ENCODE measurements at places on chromosomes 3 and 15.

DNA sequence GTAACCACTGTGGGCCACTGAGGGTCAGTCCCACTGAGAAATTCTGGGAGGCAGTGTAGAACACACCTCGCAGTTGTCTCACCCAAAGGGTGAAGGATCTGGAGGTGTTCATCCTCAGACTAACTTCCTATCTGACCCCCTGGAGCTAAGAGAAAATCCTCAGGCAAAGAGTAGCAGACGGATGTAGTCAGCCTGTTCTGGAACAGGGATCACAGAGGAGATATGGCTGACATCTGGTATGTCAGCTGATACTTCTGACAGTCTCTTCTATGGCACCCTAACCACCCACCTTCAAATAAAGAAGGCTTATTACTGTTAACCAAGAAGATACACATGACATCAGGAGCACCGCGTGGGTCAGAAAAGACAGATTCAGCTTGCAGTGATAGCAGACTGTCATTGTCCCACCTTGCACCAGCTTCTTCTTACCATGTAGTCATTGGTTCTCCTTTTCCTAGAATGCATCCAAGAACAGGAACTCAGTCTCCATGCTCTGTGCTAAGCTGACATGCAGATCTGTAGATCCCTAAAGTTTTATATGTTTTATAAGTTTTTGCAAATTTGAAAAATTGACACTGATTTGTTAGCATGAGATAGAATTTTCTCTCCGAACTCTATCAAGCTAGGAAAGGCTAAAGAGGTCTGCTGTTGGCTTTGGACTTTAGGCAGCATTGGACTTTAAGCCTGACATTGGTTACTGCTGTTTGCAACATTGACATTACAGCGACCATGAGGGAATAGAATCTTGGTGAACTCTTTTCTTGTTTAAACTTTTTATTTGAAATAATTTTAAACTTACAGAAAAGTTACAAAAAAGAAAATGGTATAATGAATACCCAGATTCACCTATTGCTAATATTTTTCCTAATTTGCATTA lies 60.4 kb downstream of the KBTBD12 start:
- no peak for DNase-seq

DNA sequence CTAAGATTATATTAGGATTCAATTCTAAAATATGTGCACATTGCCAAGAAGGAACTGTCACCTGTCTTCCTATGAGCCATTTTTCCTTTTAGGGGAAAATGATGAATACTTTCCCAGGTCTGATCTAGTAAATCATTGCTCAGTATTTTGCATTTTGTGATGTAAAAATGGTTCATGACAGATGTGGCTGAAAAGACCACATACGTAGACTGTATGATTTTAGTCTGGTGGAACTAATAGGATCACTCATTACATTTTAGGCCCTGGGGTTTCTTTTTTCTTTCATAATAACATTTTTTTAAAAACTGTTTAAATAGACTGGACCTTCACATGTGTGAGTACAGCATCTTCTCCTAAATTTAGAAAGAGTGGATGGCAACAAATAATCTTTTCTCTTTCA lies 201.7 kb upstream of the MLF1 start:
- DNase-seq = no peak

DNA sequence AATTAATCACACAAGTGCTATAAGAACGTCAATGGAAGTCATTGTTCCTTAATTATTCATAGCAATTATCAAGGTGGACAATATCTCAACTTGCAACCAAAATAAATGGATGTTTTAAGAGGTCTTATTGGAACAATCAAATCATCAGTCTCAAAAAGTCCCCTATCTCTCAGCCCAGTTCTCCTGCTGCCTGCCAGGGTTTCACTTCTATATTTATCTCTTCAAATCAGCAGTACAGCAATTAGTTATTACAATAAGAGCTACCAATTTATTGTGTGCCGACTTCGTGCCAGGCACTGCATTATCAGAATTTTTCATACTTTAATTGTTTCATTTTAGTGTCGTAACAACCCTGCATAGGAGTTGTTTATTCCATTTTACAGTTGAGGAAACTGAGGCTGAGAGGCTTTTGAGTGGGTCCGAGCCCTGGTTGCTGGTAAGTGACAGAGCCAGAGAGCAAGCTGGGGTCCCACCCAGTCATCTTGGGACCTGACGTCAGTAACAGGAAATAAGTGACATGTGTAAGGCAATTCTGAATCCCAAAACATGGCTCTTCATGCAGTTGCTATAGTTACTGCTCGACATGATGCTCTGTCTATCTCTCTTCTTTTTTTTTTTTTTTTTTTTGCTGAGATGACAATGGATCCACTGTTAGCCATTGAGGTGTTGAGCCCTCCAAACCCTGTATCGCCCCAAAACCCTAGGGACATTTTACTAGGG lies 8.8 kb upstream of the KCTD6 start:
- DNase-seq = no peak

DNA sequence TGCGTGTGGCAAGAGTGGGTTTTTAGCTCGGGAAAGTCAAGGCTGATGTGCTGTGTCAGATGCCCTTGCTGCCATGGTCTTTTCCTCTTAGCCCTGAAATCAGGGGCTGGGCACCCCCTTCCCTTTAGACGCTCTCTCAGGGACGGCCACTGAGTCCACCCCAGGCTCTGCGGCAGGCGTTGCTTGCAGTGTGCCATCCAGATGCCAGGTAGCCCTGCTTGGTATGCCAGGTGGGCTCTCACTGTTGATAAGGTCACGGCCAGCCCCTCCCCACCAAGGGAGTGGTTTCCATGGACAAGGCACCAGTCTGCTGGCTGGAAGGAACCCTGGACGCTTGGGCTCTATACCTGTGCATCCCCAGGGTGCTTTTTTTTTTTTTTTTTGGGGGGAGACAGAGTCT lies 24.6 kb downstream of the FGD5 start:
- no peak for DNase-seq

GRCh38 chr3:122012821-122013220 lies 9.2 kb downstream of the ILDR1 start:
- no peak for DNase-seq

GRCh38 chr15:35757361-35757760 lies 211.4 kb upstream of the DPH6 start:
- no peak for DNase-seq

GRCh38 chr3:110180733-110181132 lies 843.4 kb upstream of the DPPA4 start:
- no peak for DNase-seq

- no peak for DNase-seq
Measured at GRCh38 chr3:141045849-141046248, 5.3 kb upstream of the SPSB4 start.

GRCh38 chr3:193938613-193939012 lies 197.3 kb upstream of the HES1 start:
- DNase-seq = no peak

DNA sequence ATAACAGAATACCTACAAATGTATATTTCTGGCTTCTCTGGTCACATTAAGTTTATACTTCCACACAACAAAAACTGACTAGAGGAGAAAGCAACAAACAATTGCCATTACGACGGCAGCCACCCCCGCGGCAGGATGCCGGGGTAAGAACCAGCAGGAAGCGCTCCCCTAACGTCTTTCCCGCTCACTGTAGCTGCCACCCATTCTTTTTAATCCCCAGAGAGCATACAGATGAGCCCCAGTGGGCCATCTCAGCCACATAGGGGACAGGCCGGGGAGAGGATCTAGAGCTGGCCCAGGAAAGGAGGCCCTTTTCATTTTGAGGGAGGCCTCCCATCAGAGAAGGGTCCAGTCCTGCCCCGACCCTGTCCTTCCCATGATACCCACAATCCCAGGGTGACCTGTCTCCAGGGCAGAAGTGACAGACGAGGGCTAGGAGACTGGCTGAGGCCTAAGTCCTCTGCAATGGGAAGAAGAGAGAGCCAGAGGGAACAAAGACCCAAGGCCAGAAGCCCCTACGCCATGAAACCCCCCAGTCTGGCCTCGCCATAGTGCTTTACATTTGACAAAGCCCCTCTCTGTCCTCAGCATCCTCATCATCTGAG lies 3.6 kb upstream of the CALML4 start:
- DNase-seq = no peak

GRCh38 chr3:96236522-96236921 lies 577.9 kb upstream of the EPHA6 start:
- no peak for DNase-seq

DNA sequence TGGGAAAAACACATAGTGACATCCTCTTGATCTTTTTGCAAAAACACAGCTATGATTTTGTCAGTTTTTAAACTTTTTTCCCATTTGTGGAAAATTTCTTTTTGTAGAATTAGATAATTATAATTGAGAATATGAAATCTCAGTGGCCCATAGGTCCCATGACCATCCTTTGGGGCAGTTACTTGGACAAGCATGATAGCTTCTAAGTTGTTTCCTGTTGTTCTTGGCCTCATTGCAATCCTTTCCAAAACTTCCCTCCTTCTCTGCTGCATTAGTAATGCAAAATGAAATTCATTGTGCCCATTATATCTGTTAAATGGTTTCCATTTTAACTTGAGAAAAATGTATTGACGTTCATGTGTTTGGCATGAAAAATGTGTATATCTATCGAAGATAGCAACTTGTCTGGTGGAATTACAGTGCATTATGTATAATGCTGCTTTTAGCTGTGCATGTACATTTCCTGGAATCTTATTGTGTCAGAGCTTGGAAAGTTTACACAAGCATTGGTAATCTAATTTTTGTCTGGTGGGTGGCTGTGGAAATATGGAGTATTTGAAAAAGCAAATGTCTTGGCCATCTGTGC lies 70.0 kb downstream of the MDFIC2 start:
- no peak for DNase-seq

DNA sequence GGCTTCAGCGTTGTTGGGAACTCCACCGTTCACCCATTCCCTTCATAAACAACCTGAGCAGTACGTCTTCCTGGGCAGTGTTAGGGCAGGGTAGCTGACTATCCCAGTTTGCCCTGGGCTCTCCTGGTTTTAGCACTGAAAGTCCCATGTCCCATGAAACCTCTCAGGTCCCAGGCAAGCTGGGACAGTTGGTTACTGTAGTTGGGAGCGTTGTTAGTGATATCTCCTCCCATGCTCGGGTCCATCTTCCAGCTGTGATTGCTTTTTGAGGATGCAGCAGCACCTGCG lies 60.9 kb upstream of the HERC1 start:
- no peak for DNase-seq

GRCh38 chr3:131218196-131218595 lies 163.4 kb upstream of the NUDT16 start:
- DNase-seq = no peak

DNA sequence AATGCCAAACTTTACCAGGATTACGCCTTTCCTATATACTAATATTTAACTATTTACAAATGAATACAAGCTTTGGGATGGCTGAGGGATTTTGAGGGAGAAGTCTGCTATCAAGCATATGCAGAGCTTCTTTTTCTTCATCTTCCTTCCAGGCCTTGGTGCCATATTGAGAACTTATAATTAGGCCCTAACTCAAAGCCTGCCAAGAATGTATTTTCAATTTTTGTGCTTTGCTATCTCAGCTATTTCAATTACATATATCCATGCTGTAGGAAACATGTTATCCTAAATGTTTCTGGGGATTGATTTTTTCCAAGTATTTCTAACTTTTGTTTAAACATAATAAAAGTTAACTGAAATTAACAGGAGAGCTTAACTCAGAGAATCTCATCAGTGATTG lies 425.0 kb upstream of the GRM7 start:
- no peak for DNase-seq

GRCh38 chr3:184345317-184346144 lies 8.1 kb downstream of the FAM131A start:
- DNase-seq = no peak

DNA sequence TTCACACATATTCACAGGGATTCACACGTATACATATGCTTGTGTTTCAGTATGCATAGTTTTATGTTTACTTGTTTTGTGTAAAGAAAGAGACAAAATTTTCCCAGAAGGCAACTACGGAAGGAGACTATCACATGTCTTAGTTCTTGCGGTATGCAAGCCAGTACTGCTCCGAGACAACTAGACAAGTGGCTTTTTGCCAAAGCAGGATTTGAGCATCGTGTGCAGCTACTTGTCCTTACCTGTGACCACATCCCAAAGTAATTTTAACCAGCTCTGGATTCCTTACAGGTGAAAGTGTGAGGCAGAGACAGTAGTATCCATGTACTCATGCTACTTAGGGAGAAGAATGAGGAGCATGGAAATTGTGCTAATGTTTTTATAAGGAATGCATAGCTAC lies 591.4 kb upstream of the NR2F2 start:
- DNase-seq = no peak

DNA sequence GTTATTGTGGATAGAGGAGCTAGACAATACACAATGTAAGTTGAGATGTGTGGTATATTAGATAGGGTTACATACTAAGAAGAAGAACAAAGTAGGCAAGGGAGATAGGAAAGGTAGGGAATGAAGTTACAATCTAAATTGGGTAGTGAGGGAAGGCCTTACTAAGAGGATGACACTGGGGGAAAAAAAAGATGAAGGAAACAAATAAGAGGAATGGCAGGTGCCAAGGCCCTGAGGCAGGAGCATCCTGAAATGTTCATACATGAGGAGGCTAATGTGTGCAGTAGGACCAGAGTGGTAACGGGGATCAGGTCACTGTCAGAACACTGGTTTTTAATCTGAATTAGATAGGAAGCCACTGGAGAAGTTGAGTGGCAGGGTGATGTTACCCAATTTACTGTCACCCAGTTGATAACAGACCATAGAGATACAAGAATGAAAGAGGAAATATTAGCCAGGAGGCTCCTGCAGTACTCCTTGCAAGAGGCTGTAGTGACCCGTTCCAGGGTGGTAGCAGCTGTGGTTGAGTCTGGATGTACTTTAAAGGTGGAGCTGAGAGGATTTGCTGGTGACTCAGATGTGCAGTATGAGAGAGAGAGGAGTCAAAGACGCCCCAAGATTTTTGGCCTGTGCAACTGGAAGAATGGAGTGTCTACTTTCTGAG lies 14.4 kb downstream of the RTP1 start:
- no peak for DNase-seq

- DNase-seq = no peak
Measured at GRCh38 chr3:71513081-71513480, 70.4 kb downstream of the FOXP1 start.

- no peak for DNase-seq
Measured at GRCh38 chr3:49883998-49884397, 14.3 kb upstream of the CAMKV start.

DNA sequence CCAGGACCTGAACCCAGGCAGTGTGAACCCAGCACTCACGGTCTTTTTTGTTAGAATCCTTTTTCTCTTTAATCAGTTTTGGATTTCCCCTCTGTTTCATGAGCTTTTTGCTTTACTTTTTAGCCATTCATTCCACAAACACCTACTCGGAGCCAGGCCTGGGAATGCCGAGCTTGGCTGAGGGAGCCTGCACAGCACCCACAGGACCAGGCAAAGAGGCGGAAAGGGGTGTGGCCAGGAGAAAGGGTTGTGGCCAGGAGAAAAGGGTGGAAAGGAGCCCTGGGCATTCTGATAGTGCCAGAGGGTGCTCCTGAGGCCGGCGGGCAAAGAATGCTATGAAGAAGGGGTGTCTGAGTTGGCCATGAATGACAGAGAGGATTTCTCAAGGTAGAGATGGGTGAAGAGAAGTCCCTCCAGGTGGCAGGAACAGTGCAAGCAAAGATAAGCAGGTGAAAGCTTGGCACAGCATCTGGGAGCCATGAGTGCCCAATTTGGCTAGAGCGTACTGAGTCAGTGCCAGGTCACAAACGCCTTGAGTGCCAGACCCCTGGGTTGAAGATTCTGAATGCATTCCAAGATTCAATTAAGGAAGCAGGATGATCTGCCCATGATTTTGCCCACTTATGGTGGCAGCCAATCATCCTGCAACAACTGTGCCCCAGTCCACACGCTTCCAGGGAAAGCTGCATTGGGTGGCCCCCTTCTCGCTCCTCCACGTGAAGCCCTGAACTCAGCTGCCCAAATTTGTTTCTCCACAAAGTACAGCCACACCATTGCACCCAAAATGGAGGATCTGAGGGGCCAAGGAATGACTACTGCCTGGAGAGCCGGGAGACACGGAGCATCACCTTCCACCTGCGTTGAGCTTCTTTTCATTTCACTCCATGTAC lies 157.2 kb downstream of the XXYLT1 start:
- no peak for DNase-seq

All from activated T-cell treated with anti-CD3 and anti-CD28 coated beads for 1 hour (primary cell).